ENCODE measurements at places on chromosomes 16 and 17.

DNA sequence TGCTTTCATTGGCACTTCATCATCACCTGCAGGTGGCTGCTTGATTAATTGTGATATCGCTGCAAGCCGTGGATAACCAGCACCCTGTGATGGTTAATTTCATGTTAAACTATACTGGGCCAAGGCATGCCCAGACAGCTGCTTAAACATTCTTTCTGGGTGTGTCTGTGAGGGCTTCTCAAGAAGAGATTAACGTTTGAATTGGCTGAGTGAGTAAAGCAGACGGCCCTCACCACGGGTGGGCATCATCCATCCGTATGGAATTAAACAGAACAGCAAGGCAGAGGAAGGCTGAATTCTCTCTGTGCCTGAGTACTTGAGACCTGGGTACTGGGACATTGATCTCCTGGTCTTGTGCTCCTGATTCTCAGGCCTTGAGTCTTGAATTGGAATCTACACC, 7.1 kb upstream of the ZNF213 start:
- DNase-seq, result no peak

- no peak for DNase-seq
Measured at GRCh38 chr16:4544473-4544872, 5.9 kb upstream of the CDIP1 start.

GRCh38 chr16:51321251-51321650, 170.2 kb upstream of the SALL1 start:
- no peak for DNase-seq

DNA sequence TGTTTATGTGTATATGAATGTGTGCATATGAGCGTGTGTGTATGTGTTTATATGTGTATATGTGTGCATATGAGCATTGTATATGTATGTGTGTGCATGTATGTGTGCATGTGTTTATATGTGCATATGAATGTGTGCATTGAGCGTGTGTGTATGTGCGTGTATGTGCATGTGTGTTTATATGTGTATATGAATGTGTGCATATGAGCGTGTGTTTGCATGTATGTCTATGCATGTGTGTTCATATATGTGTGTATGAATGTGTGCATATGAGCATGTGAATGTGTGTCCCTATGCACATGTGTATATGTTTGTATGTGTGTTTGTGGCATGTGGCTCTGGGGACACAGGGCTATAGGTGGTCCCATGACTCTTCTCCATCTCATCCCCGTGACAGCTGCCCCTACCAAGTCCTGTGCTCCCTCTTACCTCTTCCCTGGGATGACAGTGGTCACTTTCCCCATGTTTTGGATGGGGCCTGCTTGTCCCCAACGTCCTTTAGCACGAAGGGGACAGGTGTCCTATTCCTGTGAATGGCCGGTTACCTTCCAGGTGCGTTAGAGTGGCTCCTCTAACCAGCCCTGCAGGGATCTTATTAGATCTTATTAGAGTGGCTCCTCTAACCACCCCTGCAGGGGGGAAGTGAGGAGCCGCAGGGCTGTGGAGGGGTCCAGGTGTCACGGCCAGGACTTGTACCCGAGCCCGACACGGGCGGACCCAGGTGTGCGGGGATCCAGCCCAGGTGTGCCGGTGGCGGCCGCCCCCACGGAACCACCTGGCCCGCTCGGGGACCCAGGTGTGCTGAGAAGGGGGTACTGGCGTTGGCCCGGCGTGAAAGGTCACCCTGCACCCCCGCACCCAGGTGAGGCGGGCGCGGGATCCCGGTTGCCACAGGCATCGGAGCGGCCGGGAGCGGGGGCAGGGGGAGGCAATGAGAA, 105.6 kb downstream of the SEC14L1 start:
- DNase-seq, result no peak

GRCh38 chr17:74380086-74380958, 13.0 kb downstream of the GPR142 start:
- no peak for DNase-seq

- DNase-seq, result no peak
Measured at GRCh38 chr17:33302394-33302793, 9.3 kb upstream of the ASIC2 start.

- DNase-seq, result no peak
Measured at GRCh38 chr16:57192146-57192545, 6.0 kb downstream of the RSPRY1 start.

GRCh38 chr16:30722443-30722842, 23.5 kb downstream of the SRCAP start:
- no peak for DNase-seq

GRCh38 chr17:79668344-79669250, 57.7 kb upstream of the RBFOX3 start:
- no peak for DNase-seq

DNA sequence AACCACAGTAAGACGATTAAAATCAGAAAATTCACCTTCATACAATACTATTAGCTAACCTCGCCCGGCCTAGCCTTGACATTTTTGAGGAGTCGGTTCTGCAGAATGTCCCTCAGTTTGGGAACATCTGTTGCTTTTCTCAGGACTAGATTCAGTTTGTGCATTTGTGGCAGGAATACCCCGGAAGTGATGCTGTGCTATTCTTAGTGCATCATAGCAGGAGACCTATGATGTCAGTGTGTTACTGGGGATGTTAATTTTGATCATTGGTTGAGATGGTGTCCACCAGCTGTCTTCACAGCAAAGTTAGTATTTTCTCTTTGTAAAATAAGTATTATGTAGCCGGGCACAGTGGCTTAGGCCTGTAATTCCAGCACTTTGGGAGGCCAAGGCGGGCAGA, 21.5 kb upstream of the HELZ start:
- no peak for DNase-seq

DNA sequence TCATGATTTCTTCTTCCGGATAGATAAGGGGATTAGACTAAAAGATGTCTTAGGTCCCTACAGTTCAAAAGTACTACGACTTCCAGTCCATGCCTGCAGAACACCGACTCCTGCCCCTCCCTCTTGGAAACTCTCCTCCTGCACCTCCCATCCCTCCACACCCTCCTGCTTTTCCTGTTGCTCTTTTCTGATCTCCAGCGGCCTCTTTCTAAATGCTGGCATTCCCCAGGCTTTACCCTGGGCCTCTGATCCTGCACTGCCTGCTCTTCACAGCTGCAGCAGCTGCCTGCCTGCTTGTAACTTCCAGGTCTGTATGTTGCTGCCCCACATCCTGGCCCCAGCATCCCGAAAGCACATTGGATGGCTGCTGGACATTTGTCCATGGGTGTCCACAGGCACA, 154.2 kb downstream of the KCNJ12 start:
- DNase-seq, result no peak

DNA sequence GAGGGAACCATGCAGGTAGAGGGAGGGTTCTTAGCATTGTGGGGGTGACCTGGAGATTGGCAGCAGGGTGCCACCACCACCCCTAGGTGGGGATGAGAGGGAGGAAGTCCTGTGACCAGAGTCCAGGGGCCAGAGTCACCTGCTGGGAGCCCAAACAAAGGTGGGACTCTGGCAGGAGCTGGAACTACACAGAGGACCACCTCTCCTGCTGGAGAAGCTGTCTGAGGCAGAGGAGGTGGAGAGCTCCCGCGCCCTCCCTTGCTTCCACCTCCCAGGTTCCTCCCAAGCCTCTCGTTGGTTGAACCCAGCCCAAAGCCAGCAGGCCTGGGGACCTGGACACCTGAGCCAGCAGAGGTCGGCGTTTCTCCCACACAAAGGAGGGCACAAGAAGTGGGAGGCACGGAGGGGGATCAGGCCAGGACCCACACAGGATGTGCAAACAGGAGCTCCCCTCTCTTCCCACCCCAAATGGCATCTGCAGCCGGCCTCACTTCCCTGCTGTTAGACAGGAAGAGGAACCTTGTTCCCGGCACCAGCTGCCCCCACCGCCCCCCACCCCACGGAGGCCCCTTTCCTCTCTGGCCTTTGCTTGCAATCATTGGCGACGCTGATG, 154.6 kb downstream of the SEC14L1 start:
- DNase-seq, result no peak

GRCh38 chr17:39057701-39058206, 90.6 kb upstream of the FBXO47 start:
- no peak for DNase-seq
